Retinal pigment epithelial cell (primary cell): ENCODE measurements at places on chromosomes 2 and 18.

DNA sequence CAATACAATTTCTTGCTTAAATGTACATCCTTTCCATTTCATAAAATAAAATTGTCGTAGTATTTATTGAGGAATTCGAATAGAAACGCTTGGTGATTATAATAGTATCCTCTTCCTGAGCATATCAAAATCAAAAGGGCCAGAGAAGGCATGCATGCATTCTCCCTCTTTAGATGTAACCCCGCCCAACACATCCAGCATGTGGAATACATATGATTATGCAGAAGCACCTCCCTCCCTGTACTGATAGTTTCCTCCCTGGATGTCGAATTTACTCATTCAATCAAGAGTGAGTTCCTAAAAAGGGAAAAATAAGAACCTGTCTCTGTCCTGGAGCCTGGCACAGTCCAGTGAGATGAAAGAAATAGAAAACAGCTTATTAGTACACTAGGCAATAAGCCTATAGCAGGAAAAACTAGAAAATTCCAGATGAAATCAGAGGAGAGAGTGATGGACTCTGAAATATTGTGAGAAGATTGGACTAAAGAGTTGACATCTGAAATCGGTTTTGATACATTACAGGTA lies 262.9 kb downstream of the RDH14 start:
- no peak for DNase-seq

DNA sequence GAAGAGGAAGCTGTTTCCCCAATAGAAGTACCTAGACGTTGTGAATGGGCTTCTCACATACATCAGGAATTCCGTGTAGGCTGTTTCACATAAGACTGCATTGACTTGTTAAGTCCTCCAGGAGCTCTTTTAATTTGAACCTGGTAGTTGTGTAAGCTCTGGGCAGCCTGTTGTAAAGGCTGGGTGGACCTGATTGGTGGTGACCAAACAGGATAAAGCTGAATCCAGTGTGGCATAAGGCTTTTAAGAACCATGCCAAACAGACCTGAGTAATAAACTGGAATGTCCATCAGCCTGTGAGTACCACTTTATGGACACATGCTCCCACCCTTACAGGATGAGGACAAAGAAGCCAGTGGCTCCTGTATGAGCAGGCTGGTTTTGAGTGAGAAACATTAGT lies 24.1 kb downstream of the RMND5A start:
- DNase-seq, result no peak

- no peak for DNase-seq
Observed at GRCh38 chr2:175167076-175167791, 769 bp downstream of the ATF2 start.

GRCh38 chr18:55064760-55065159 lies 105.5 kb upstream of the CCDC68 start:
- no peak for DNase-seq

DNA sequence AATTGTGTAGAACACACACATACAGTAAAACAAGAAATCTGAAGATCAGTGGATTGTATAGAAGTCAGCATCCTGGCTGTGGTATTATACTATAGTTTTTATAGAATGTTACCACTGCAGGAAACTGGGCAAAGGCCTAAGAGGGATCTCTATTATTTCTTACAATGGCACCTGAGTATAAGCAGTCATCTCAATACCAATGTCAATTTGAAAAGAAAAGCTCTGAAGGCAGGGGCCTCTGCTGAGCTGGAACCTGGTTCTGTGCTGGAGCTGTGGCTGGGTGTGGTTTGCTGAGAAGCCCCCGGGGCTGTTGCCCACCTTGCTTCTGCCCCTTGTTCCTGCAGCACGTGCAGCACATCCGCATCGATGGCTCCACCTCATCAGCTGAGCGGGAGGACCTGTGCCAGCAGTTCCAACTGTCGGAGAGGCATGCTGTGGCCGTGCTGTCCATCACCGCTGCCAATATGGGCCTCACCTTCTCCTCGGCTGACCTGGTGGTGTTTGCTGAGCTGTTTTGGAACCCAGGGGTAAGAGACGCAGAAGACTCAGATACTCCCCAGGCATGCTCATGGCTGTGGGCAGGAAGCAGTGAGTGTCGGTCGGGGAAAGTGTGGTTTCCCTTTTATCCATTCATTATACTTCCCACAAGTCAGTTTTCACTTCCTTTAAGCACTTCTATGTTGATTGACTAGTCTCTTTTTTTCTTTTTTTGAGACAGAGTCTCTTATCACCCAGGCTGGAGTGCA lies 23.5 kb upstream of the RPL37A start:
- no peak for DNase-seq
